ENCODE measurements at places on chromosomes 3 and 15.
A peak's percentile ranks its signal among the peaks of the same experiment; 100 is the strongest.

- no peak for DNase-seq
Observed at GRCh38 chr3:194351080-194351672, at the start of gene CPN2. TSS of gene CPN2 (minus strand) at chr3:194351328. CDS start at chr3:194342702, 8,626 bp downstream.

GRCh38 chr3:185658943-185659342 lies 72.8 kb downstream of the SENP2 start:
- DNase-seq = no peak

GRCh38 chr3:141795276-141795675 lies 32.1 kb downstream of the GRK7 start:
- DNase-seq = no peak

DNA sequence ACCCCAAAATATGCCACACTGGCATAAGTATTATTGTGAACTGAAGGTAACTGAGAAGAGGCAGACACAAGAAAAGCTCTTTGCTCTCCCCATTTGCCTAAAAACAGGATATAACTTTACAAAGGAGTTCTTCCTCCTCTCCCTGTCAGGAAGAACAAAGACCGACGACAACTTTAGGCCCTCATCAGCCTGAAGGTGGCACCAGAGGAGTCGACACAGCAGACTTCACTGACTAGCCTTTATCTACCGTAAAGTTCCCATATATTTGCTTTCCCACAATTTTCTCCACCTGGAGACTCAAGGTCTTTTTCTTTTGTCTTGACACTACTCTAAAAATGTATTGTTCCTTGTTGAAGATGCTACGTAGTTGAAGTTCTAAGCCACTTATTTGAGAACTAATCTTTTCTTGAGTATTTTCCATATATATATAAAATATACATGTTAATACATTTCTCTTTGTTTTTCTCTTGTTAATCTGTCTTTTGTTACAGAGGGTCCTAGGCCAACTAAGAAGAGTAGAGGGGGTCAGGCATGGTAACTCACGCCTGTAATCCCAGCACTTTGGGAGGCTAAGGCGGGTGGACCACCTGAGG lies 16.2 kb upstream of the XIRP1 start:
- DNase-seq = peak; percentile 37

DNA sequence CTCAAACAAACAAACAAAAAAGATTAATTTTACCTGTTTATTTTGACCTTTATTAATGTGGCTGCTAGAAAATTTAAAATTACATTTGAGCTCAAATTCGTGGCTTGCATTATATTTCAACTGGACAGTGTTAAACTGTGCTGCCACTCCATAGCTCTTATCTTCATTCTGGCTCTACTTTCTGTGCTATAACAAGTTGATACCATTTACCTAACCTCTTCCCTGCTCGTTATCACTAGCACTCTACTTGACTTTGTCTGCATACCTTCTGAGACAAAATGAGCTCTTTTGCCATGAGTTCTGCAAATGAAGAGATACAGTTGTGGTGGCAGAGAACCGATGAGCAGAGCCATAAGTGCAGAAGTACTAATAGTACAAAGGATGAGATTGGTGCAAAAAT lies 26.4 kb downstream of the MINDY2 start:
- no peak for DNase-seq

DNA sequence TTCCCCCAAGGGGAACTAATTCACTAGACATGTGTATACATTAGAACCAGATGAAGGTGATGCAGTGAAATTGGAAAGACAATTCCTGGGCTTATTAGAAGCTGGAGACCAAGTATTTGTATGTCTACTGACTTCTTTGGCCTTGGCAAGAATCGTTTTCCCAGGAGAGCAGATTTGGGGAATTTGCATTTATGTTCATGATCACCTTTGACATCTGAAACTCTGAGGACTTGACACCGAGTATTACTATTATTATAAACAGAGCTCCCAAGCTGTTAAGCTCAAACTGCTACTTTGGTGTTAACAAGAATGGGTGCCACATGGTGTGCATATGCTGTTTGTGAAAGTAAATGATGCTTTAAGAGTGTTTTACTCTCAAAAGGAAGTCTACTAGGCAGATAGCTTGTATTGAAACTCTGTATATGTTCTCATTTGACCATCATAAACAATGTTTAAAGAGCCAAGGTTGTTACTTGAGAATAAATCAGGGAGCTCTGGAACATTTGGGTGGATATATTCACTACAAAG lies 519.8 kb upstream of the GOLIM4 start:
- DNase-seq = no peak

GRCh38 chr3:117553461-117553860 lies 843.9 kb downstream of the TUSC7 start:
- DNase-seq = no peak

GRCh38 chr3:103056542-103056941 lies 621.7 kb downstream of the ZPLD1 start:
- no peak for DNase-seq

DNA sequence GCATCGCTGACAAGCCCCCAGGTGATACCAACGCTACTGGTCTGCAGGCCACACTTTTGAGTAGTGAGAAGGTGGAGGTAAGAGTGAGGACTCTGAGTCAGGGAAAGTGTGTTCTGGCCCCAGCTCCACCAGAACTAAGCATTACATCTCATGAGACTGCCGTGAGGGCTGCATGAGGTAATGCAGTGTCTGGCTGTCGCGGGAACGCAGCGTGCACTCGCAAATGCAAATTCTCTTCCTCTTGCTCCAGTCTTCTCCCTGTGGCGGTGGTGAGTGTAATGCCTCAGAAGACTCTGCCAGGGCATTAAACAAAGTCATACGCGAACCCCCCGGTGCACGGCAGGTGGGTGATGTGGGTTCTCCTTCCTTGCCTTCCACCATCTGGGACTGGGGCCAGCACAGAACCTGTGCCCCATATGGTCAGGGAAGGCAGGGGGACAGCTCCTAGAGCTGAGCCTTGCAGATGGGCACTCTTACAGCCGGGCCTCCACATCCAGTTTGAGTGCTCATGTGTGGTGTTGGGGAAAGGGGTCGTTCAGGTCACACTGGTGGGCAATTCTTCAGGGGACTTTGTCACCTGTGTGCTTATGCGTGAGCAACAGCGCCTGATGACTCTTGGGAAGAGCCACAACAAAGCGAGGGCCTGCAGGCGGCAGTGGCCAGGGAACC lies 175.8 kb downstream of the XXYLT1 start:
- peak; percentile 64 for DNase-seq

- DNase-seq = peak; percentile 49
Observed at GRCh38 chr15:95368191-95368590, 962.3 kb upstream of the NR2F2 start.

Measured in eye (tissue), 1 donor.